ENCODE measurements at places on chromosomes 1 and 21.

- DNase-seq, result no peak
These were observed 6.0 kb upstream of the DEDD start for GRCh38 chr1:161138431-161138830.

DNA sequence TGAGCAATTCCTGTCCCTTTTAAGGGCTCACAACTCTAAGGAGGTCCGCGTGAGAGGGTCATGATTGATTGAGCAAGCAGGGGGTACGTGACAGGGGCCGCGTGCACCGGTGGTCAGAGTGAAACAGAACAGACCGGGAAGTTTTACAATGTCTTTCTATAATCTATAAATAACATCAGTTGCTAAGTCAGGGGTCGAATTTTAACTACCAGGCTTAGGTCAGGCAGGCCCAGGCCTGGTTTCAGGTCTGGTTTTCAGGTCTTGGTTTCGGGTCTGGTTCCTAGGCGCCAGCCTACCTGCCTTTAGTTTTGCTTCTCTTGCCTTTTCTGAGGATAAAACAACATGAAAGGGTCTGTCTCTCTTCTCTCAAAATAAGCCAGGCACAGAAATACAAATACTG lies 476.0 kb upstream of the CAMK1G start:
- no peak for DNase-seq

- no peak for DNase-seq
These were observed 14.0 kb downstream of the INKA2 start for GRCh38 chr1:111725192-111725591.

DNA sequence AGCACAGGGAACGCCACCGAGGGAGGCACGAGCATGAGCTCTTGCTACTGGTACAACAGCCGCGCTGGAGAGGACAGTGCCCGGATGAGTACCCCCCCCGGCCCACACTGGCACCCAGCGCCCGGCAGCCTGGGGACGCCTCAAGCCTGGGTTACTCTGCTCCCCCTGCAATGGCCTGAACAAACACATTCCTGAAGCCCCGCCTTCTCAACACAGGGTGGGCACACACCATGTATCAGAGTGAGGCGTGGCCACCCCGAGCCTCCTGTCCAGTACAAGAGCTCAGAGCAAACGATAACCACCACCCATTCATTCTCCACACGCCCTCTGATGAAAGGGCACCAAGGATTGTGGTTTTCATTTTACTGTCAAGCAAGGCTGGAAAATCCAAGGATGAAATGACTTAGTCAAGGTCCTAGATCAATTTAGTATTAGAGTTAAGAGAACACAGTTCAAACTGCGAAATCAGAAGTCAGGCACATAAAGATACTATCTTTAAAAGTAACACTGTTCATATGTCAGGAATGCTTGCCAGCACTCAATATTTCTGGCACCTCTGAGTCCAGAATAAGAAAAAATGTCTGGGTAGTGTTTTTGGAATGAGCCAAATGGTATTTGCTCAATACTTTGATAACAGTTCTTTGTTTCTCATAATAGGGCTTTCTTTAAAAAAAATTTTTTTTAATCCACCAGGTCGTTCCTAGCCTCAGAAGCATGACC lies 22.0 kb downstream of the UBE2G2 start:
- DNase-seq, result no peak

DNA sequence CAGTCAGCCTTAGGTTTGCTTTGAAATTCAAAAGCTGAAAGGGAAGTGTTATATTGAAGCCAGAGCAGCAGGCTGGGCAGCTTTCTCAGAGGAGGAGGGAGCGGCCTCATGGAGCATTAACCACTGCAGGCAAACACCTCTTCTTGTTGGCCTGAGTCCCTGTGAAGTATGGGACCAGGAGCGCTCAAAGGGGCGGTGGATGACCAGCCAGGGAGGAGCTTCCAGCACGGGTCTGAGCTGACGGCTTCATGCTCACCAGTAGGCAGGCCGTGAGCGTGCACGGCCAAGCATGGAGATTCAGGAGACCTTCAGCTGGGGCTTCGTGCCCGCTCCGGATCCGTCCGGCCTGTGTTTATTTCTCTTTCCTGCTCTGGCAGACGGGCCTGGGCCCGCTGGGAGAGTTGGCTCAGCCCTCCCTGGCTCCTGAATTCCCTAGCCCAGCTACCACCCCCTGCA lies 245.2 kb downstream of the TRABD2B start:
- no peak for DNase-seq

GRCh38 chr1:55718758-55719671 lies 503.9 kb upstream of the USP24 start:
- DNase-seq, result peak; percentile 98

GRCh38 chr1:175303201-175303707 lies 110.7 kb upstream of the KIAA0040 start:
- DNase-seq, result no peak

DNA sequence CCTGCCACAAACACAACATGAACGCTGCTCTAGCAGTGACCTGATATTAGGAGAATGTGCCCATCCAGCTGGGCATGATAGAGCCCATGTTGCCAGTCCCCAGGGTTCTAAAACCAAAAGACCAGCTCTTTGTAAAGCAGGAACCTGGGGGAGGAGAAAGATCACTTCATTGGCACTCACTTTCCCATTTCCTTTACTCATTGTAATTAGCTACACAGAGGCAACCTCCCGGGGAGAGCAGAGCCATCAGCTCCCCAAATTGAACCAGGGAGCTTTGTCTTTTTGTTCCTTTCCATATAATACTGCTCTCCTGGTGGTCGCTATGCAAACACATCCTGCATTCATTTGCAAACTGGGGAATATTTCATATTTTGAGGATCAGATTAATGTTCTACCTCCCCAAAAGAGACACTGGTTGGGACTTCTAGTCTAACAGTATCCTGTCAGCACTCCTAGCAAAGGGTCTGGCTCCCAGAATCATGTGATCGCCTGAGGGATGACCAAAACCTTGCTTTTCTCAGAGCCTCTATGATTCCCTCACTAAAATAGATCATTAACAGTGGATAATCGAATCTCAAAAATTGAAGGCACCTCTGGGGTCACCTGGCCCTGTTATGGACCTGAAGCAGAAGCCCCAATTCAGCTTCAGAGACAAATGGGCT lies 76.7 kb upstream of the CD1D start:
- no peak for DNase-seq

DNA sequence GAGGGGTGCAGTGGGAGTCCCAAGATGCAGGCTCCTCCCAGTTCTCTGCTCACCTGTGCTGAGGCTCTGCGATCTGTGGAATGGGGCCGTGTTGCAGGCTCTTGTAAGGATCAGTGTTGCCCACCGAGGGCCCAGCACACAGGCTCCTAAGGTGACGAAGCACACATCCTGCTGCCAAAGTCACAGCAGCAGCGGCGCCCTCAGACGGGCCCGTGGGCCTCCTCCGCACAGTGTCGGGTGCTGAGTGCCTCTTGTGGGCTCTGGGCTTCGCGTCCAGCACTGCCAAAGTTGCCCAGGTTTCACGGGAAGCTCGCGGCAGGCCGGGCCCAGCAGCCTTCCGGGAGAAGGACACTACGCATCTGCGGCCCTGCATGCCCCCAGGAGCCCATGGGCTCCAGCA lies 72.1 kb upstream of the ABCG1 start:
- no peak for DNase-seq

- DNase-seq, result no peak
These were observed 130.8 kb downstream of the PRDM2 start for GRCh38 chr1:13830616-13831280.

GRCh38 chr1:154304664-154305337 lies 16.1 kb upstream of the AQP10 start:
- DNase-seq, result no peak

- no peak for DNase-seq
These were observed 86.4 kb upstream of the C1orf21 start for GRCh38 chr1:184300446-184300845.

DNA sequence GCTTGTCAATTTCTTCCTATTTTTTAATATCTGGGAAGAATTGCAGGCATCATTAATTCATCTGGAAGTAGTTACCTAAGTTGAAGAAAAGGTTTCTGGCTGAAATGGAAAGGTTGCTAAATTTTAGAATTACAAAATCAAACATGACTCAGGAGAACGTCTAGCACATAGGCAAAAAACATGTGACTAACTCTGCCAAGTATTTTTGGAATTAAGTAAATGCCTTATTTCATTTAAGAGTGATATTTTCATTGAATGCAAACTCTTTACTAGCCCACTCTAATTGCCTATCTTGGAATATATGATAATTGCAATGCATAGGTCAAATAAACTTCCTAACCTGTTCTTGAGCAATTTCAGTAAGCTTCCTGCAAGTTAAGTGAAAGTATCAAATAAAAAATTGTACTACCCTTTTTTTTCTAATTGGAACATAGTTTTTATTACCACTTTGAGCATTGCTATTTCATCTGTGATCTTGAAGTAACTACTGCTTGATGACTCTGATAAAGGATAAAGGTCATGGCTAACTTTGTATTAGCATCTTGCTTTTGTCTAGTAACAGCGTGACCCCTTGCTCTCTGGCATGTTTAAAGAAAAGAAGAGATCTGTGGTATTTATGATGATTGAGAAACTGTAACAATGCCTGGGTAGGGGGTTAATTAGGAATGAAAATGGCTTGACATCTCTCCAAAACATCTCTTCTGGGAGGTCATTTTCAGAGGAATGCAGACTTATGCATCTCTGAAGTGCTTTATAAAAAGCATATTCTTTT lies 208.3 kb upstream of the NCAM2 start:
- DNase-seq, result no peak

GRCh38 chr1:1538334-1538733 lies 2.1 kb downstream of the TMEM240 start:
- DNase-seq, result no peak

DNA sequence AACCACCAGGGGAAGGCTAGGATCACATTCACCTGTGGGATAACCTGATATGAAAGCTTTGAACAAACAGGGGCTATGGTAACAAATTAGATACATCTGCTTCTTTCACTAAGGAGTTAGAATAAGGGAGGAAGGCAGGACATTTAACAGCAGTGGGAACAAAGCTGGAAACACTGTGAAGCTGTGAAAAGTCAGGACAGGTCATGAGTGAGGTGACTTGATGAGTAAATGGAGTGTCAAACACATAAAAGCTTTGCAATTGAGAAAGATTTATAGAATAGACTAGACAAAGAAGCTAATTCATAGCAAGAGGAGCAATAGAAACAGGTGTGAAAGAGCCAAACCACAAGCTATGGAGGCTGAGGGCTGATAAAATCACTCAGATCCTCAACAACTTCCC lies 110.0 kb downstream of the ASTN1 start:
- DNase-seq, result no peak

- DNase-seq, result no peak
These were observed 53.7 kb downstream of the SLX9 start for GRCh38 chr21:44993321-44994046.

- no peak for DNase-seq
These were observed 3.3 kb downstream of the KRTAP10-3 start for GRCh38 chr21:44555200-44555875.

- no peak for DNase-seq
These were observed 310.9 kb downstream of the KIF26B start for GRCh38 chr1:245465666-245466065.

GRCh38 chr1:150621497-150622302 lies 7.7 kb downstream of the ENSA start:
- peak; percentile 8 for DNase-seq

- no peak for DNase-seq
These were observed 102.2 kb downstream of the FCRL5 start for GRCh38 chr1:157450106-157450505.

- peak; percentile 55 for DNase-seq
These were observed 35.8 kb downstream of the SLC2A1 start for GRCh38 chr1:42922687-42923366.

DNA sequence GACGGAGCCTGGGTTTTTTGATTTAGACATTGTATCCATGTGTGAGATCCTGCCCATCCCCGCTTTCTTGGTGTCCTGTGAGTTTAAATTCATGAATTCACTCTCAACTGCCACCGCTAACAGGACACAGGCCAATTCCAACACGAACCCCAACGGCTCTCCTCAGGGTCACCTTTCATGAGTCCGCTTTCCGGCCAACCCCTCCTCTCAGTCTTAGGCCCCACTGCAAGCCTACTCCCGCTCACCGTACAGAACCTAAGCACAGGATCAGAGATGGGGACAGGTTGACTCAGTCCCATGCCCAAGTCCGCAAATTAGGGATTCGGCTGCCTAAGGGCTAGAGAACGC lies 238 bp upstream of the SCP2 start:
- no peak for DNase-seq

DNA sequence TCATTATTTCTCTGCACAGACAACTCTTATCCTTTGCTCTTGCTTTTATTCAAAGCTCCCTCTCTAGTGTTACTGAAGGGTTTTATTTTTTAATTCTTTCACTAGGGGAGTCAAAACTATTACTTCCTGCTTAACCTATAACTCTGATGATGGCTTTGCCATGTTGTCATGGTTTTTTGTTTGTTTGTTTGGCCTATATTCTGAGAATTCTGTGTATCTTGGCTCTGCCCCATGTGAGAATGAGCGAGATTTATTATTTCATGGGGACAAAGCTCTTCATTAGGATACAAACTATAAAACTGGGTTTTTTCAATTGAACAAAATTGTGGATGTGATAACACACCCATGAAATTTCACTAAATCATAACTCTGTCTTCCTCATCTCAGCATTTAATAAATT lies 190.5 kb upstream of the C1orf105 start:
- DNase-seq, result no peak

DNA sequence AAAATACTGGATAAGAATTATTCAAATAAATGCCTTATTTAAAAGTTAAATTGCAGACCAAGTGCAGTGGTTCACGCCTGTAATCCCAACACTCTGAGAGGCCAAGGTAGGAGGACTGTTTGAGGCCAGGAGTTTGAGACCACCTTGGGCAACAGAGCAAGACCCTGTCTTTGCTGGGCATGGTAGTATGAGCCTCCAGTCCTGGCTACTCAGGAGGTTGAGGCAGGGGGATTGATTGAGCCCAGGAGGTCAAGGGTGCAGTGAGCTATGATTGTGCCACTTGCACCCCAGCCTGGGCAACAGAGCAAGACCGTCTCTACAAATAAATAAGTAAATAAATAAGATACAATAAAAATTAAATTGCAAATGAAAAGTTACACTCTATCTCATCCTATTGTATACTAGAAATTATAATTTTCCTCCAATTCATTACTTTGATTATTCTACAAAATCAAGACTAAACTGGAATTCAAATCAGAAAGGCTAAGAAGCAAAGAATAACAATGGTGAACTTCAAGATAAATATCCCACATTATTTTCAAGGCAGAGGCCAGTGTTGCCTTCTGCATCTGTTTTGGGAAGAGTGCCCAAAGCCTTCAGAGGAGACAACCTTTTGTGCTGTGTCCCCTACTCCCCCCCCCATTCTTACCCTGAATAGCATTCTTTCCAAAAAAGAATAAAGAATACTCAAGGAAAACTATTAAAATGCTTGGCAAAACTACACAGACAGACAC lies 73.3 kb upstream of the IRF2BP2 start:
- no peak for DNase-seq

GRCh38 chr1:31700468-31701090 lies 3.2 kb downstream of the COL16A1 start:
- no peak for DNase-seq

- DNase-seq, result no peak
These were observed 165.0 kb upstream of the KCTD3 start for GRCh38 chr1:215402147-215402546.

DNA sequence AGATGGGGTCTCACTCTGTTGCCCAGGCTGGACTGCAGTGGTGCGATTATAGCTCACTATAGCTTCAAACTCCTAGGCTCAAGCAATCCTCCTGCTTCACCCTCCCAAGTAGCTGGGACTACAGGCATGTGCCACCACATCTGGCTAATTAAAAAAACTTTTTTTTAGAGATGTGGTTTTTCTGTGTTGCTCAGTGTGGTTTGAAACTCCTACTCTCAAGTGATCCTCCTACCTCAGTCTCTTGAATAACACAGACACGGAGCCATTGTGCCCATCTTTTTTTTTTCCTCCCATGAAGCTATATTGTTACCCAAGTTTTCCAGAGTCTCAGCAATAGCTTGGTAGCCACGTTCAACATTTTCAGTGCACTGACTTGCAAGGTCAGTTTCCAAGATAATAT lies 2.7 kb downstream of the GIPC2 start:
- no peak for DNase-seq

Data from NCI-H446 treated with DMSO at 0.1 percent for 48 hours (cell line).